ENCODE measurements at places on chromosomes 11 and 22. TPM values are rescaled to one million over a fixed set of nuclear protein-coding genes. Genes with fewer than 3 reads are reported as not detected.

- DNase-seq, result peak; percentile 39
Observed at GRCh38 chr11:46513934-46514342, 79.9 kb downstream of the AMBRA1 start.

- DNase-seq, result no peak
Observed at GRCh38 chr11:33478111-33478573, 221.0 kb downstream of the HIPK3 start.

DNA sequence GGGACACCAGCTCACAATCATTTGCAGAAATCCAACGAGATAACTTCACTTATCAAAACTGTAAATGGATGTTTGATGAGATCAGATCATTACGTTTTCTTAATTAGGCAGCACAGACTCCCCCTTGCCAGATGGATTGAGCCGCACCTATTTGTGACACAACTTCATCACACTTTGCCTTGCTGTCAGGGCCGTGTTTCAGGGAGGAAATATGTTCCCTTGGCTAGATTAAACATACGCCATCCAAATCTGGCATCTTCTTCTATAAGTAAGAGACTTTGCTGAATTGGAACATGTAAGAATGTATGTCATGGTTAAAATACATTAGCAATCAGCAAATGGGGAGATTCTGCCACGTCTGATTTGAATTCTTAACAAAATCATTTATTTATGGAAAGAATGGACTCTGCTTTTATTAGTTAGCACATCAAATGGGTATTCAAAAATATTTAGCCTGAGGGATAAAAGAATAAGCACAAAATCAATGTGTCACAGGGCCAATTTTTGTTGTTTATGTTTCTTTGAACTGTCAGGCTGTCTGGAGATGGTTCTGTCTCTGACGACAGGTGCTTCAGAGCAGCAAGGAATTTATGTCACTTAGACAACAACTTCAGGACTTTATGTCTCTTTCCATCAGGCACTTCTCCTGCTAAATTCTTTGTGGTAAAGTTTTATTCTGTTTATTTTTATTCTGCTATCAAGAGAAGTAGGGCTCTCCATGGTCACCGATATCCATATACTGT lies 326.1 kb upstream of the NCAM1 start:
- DNase-seq, result no peak

DNA sequence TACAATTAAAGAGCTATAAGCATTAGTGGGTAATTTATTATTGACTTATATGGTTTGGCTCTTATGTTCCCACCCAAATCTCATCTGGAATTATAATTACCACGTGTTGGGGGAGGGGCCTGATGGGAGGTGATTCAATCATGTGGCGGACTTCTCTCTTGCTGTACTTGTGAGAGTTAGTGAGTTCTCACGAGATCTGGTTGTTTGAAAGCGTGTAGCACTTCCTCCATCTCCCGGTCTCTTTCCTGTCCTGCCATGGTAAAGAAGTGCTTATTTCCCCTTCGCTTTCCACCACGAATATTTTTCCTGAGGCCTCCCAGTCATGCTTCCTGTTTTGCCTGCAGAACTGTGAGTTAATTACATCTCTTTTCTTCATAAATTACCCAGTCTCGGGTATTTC lies 28.1 kb upstream of the CHORDC1 start:
- DNase-seq, result no peak

DNA sequence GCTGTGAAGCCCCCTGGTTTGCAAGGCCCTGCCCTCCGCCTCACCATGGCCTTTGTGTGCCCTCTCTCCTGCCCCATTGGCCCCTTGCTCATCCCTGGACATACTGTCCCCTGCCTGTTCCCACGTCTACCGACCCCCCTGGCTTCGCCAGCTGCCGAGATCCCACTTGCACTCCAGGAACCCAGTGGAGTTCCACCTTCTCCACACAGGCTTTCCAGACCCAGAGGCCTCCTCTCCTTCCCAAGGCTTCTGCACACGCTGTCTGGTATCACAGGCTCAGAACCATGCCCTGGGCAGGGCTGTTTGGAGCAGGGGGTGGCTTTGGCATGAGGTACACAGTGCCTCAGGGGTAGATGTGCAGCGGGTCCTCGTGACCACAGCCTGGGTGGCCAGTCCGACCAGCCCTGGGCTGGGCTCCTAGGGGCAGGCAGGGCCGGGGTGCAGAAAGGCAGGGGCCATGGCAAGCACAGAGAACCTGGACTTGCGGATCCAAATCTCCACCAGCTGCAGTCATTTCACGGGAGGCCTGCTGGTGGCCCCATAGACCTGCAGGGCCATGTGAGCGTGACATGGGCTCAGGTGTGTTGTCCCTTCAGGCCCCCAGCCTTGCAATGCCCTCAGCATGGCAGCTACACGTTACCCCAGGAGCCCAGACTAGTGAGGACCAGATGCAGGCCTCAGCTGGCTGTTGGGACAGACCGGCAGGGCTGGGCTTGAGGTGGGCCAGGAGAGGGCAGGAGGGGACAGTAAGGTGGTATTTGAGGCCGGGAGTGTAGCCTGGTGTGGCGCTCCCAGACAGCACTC lies 9.5 kb downstream of the GRK2 start:
- DNase-seq, result no peak

DNA sequence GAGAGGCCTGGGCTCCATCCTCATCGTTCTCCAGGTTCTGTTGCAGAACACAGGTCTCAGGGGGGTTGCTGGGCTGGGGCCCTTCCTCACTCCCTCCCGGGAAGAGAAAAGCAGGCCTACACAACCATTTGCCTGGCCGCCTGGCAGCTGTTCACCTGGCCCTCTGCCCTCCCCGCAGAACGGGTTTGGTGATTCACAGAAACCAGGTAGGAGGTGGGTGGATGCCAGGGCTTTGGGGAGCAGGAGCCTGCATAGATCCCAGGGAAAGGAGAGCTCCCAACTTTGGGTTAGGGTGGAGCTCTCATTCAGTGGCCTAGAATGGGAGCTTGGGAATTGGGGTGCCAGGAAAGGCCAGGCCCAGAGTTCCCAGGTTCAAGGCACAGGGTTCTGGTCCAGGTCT lies 995 bp downstream of the TMEM134 start:
- DNase-seq, result peak; percentile 80

DNA sequence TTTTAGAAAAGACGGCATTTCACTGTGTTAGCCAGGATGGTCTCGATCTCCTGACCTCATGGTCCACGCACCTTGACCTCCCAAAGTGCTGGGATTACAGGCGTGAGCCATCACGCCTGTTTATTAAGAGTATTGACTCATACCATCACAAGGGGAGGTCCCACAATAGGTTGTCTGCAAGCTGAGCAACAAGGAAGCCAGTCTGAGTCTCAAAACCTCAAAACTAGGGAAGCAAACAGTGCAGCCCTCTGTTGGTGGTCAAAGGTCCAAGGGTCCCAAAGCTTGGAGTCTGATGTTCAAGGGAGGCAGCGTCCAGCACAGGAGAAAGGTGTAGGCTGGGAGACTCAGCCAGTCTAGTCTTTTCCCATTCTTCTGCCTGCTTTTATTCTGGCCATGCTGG lies 32.8 kb upstream of the LDLRAD3 start:
- no peak for DNase-seq

DNA sequence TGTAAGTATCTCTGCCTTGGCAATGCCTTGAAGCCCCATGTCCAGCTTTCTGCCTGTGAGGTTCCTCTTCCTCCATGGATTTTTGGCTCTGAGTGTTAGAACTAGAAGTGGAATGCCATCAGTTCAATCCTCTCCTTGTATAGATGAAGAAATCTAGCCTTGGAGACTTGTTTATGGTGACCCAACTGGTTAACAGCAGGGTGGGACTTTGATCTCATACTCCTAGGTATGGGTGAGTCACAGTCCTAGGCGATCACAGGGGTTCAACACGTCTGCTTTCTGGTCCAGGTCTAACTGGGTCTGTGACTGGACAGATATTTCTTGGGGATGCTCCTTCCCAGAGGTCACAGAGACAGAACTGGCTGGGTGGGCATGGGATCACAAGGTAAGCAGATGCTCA lies 9.2 kb upstream of the MTFP1 start:
- DNase-seq, result peak; percentile 34

- no peak for DNase-seq
Observed at GRCh38 chr11:80843266-80843974, 1402.6 kb upstream of the TENM4 start.

DNA sequence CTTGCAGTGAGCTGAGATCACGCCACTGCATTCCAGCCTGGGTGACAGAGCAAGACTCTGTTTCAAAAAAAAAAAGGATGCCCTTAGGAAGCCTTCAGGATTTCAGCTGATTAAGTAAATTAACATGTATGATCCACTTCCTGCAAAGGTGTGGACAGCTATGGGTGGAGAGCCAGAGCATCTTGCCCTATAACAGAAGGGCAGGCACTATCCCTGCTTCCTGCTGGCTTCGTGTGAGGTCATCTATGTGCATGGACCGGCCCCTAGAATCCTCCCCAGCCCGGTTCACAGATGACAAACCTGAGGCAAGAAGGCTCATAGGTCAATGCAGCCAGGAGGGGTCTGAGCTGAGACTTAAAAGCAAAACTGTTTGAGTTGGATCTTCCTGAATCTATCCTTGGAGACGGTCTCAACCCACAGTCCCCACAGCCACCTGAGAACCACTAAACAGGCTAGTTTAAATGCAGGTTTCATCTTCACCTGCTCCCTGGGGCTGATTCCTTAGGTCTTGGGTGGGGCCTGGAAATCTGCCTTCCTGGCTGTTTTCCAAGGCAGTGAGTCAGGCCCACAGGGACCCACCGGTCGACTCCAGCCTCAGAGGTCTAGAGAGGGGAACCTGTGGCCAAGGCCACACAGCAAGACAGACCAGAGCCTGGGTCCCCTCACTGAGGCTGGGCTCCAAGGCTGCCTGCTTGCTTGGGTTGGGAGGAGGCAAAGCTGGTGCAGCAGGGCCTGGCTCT lies 55.2 kb upstream of the MPEG1 start:
- no peak for DNase-seq

DNA sequence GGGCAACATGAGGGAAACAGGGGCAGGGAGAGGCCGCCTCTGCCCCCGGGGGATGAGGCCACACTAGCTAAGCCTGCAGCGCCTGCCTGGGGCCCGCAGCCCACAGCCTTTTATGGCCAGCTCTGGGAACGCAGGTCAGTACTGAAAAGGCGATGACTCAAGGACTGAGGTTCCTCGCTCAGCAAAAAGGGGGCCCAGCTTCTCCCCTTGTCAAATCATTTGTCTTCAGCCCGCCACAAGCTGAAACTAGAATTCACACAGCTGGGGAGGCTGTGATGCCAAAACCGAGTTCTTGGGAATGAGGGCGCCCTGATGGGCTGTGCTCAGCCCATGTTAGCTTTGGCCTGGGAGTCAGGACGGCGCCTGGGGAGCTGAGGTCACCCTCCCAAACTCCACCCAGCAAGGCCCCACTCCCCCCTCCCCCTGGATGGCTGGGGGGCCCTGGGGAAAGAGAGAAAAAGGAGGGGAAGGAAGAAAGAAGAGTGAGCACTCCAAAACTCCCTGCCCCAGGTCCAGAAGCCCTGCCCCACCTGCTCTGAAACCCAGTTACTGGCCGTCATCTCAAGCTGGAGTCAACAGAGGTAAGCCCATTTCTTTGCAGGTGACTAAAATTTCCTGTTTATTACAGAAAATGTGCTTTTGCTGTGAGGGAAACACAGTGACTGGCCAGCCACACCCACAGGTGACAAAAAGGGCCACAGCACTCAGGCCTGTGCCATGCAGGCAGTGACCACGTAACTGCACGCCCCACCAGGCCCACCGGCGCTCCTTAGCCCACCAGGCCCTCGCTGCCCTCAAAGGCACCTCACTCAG lies 13.7 kb downstream of the EHD1 start:
- peak; percentile 66 for DNase-seq

DNA sequence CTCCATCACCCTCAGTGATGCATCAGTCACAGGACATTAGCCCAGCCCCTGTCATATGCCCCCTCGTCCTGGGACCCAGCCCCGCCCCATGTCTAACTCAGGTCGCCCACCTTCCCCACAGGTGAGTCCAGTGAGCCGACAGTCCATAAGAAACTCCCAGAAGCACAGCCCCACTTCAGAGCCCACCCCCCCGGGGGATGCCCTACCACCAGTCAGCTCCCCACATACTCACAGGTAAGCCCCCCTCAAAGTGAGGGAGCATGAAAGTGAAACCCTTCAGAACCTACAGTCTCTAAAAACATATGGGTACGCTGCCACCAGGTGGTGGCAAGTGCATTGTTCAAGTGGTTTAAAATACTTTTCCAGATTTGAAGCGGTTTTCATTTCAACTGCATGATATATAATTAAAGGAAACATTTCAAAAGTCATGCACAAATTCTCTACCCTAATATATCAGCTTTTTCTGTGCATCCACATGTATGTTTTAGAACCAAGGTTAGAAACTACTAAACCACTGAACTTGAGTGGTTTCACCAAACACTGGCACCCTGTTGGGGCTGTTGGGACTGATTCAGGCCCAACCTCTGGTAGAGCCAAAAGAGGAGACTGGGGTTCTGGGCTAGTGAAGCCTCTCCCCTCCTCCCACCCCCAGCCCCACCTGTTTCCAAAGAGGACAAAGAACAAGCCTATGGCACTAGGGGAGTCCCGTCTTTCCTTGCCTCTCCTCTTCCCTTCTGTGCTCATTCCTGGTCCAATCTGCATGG lies 17.3 kb downstream of the EPS8L2 start:
- peak; percentile 57 for DNase-seq

DNA sequence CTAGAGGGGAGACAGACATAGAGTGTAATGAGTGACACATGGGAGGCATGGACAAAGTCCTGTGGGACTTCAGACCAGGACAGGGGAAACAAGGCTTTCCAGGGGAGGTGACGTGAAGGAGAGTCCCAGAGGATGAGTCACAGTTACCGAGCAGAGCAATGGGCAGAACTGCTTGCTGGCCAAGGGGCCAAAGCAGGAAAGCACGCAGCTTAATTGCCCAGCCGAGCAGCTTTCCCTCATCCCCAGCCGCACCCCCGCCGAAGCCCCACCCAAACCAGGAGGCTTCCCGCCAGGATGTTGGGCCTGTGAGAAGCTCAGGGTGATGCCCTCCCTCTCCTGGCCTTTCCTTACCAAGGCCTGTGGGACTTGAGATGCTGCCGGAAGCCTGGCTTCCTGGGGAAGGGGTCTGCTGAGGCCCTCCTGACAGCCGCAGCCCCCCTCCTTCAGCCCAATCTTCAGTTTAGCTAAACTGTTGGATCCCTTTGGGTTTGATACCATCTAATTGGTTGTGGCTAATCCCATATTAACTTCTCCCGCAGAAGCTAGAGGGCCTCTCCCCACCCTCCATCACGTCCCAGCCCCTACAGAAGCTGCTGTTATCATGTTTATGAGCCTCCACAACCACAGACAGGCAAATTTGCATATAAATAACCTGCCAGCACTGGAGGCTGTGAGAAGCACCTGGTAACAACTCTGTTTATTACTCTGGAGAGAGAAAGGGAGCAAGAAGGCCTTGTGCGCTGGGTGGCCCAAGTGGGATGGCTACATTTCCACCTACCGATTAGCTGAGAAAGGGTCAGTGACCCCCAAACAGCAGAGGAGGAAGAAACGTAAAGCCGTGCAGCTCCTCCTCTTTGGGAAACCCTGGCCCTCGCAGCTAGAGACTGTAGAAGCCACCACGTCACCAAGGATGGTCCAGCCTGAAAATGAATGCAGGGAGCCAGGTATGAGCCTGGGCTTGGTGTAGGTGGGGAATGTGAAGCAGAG lies 80.0 kb downstream of the TRIM29 start:
- peak; percentile 25 for DNase-seq

The MS4A12 gene
- total RNA-seq, result 3.8 TPM

The CCDC116 gene
- not detected for total RNA-seq

The CASTOR1 gene
- total RNA-seq, result 6.8 TPM

The OR52I1 gene
- total RNA-seq, result not detected

The BTBD18 gene
- not detected for total RNA-seq

The SLC22A8 gene
- not detected for total RNA-seq

The CCDC87 gene
- not detected for total RNA-seq

The ANO9 gene
- total RNA-seq, result 129 TPM
